NCI-H1105 treated with DMSO at 0.1 percent for 48 hours (cell line): ENCODE measurements at places on chromosomes 13 and 19.

GRCh38 chr19:40091205-40092129, 724 bp upstream of the ZNF780A start:
- no peak for DNase-seq

- no peak for DNase-seq
These were observed 17.9 kb upstream of the LILRB1 start for GRCh38 chr19:54612428-54612827.

- no peak for DNase-seq
These were observed 78.9 kb downstream of the LNX2 start for GRCh38 chr13:27541386-27541785.

- no peak for DNase-seq
These were observed 28.0 kb downstream of the GGACT start for GRCh38 chr13:100560498-100561157.

- DNase-seq: no peak
These were observed 209.5 kb downstream of the DNAJC15 start for GRCh38 chr13:43232873-43233265.

- DNase-seq: no peak
These were observed 140.6 kb downstream of the SIPA1L3 start for GRCh38 chr19:38047641-38048040.

GRCh38 chr19:6362351-6362801, 1.0 kb downstream of the CLPP start:
- no peak for DNase-seq

- no peak for DNase-seq
These were observed 29.3 kb upstream of the GRTP1 start for GRCh38 chr13:113393226-113393562.

GRCh38 chr19:48877855-48878195, 5.6 kb downstream of the PPP1R15A start:
- DNase-seq: no peak

- no peak for DNase-seq
These were observed 16.4 kb upstream of the KCNN1 start for GRCh38 chr19:17950310-17951156.

- no peak for DNase-seq
These were observed 2.0 kb downstream of the ZNF823 start for GRCh38 chr19:11736696-11737095.

GRCh38 chr19:49983645-49984229, 22.8 kb upstream of the SIGLEC11 start:
- peak; percentile 51 for DNase-seq

DNA sequence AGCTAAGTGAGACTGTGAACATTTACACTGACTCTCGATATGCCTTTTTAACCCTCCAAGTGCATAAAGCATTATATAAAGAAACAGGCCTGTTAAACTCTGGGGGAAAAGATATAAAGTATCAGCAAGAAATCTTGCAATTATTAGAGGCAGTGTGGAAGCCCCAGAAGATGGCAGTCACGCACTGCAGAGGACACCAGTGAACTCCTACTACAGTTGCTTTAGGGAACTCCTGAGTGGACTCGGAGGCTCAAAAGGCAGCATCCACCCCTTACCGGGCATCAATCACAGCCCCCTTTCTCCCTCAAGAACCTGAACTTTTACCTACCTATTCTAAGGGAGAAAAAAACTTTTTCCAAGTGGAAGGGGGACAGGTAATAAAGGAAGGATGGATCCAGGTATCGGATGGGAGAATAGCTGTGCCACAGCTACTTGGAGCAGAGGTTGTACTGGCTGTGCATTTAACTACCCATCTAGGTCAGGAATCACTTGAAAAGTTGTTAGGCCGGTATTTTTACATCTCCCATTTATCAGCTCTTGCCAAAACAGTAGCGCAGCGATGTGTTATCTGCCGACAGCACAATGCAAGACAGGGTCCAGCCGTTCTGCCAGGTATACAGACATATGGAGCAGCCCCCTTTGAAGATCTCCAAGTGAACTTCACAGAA, 80.1 kb downstream of the ZNF486 start:
- peak; percentile 31 for DNase-seq

- DNase-seq: no peak
These were observed 13.6 kb upstream of the SLC15A1 start for GRCh38 chr13:98765996-98766519.

- no peak for DNase-seq
These were observed 55.7 kb upstream of the ZNF507 start for GRCh38 chr19:32289566-32290210.

DNA sequence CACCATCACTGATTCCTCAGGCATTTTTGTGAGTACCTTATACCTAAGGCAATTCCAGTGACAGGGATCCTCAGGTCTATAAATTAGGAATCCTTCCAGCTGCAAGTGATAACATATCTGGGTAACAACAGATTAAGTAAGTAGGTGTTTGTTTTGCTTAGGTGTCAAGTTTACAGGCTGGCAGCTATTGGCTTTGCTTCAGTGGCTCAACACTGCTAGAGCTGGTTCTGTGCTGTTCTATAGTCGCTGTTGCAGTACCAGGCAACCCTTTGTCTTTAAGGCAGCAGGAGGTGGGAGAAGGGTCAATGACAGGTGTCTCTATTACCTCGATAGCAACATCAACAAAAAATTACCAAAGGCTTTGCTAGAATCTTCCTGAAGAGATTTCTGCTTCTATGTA, 27.0 kb downstream of the SLC10A2 start:
- no peak for DNase-seq

DNA sequence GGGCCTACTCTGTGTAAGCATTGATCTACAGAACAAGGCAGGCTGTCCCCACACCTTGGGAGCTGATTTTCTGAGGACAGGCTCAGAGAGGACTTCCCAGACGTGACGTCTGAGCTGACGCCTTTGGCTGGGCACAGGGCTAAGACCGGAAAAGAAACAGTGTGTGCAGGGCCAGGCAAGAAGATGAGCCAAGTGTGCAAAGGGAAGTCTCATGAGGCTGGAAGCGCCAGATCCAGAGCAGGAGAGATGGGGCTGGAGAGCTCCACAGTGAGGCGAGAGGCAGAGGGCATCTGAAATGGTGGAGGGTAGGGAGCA, 12.7 kb downstream of the IGLON5 start:
- DNase-seq: no peak

DNA sequence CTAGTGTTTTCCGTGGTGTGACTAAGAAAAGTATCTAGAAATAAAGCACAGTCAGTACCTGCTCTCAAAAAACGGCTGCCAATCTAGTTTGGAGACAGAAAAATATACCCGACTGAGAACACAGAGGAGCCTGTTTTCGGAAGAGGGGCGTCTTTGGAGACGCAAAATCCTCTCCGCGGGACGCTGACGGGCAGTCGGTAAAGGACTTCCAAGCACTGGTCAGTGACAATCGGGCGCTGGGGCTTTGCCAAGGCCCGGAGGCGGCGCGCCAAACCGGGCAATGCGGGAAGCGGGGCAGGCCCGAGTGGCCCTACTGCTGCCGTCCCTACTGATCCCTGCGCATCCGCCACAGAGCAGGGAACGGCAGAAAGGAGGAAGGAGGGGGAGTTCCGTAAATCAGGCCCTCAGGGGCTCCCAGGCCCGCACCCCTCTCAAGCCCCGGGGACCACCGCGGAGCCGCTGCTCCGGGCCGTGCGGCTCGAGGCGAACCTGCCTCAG, 588 bp upstream of the DPY19L3 start:
- peak; percentile 36 for DNase-seq

DNA sequence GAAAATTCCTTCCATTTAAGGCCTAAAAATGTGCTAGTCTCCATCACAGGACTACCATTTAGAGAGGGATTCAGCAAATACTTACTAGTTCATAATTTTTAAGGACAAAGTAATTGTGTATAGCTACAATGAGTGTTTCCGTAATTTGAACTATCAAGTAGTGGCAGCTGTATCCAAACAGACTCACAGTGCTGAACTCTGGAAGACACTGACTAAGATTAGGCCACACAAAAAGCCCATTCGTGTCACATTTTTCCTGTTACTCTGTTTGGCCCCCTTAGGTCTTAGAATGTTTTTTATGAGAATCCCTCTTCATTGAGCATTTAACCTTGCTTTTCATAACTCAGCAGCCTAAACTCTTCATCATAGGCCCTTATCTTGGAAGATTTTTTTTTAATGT, 731.2 kb upstream of the PCDH9 start:
- DNase-seq: no peak

DNA sequence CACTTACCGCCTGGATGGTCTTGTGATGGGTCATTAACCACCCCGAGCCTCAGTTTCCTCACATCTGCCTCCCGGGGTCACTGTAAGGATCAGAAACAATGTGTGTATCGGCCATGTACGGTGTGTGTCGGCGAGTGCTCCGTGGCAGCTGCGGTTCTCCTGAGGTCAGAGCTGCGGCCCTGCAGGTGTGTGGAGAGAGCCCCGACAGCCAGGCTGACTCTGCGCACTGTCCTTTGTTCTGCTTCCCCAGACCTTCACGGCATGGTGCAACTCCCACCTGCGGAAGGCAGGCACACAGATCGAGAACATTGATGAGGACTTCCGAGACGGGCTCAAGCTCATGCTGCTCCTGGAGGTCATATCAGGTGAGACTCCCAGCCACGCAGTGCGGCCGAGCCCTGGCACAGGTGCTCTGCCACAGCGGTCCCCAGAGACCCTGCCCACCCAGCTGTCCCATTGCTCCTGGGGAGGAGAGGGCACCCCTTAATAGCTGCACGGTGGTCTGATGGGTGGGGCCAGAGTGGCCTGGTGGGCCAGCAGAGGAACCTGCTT, 43.8 kb downstream of the CAPN12 start:
- DNase-seq: no peak

GRCh38 chr13:28725046-28725610, 6.4 kb upstream of the SLC46A3 start:
- DNase-seq: no peak

DNA sequence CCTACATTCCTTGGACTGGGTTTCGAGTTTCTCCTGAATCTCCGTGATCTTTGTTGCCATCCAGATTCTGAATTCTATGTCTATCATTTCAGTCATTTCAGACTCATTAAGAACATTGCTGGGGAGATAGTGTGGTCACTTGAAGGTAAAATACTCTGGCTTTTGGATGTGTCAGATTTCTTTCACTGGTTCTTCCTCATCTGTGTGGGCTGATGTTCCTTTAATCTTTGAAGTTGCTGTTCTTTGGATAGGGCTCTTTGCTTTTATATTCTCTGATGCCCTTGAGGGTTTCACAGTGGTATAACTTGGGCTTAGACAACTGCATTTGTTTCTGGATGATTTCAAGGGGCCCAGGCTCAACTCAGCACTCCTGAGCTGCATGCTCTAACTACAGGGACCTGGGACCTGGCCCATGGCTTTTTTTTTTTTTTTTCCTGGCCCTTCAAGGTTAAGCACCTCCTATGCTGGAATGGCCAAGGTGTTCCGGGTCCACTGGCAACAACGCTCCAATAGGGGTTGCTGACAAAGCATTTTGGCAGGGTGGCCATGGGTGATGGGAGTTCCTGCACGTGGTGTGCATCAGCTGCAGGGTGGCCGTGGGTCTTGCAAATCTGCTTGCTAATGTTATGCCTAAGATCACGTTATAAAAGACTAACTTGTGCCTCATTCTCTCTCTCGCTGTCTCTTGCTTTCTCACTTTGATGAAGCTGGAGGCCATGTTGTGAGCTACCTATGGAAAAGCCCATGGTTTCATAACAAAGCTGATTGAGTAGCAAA, 5.9 kb upstream of the SIGLEC7 start:
- DNase-seq: no peak

GRCh38 chr19:35882114-35882832, 13.9 kb downstream of the APLP1 start:
- DNase-seq: peak; percentile 48

- no peak for DNase-seq
These were observed 134.0 kb downstream of the USP12 start for GRCh38 chr13:27037571-27037970.

DNA sequence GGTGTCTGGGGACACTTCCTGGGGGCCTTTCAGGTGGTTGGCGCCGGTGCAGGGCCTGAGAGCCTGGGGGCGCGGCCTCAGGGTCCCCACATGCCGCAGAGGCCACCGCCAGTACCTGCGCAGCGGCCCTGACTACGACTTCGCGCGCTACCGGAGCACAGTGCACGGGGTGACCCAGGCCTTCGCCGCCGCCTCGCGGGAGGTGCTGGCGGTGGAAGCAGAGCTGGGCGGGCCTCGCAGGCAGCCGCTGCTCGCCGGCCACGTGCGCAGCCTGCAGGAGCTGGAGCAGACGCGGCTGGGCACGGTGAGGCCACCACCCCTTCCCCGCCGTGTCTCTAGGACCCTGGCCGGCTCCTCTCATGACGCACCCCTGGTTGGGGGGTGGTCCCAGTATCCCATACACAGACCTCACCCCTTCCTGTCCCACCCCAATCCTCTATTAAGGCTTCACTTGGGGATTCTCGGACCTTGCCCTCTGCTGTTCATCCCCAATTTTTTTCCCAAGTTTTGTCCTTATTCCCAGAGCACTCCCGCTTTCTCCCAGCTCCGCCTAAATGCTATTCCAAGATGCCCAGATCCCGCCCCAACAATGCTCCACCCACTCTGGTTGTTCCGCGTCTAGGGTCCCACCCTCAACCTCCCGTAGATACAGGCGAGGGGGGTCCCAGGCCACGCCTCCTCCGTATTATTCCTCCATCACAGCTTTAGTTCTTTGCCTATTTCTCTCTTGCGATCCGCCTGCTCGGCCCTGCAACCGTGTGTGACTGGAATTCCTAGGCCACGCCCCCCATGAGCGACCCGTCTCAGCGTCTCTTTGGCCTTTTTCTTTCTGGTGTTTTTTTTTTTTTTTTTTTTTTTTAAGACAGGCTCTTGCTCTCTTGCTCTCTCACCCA, 1.0 kb downstream of the REX1BD start:
- peak; percentile 89 for DNase-seq

- DNase-seq: no peak
These were observed 647 bp upstream of the ELF1 start for GRCh38 chr13:41019578-41020347.

DNA sequence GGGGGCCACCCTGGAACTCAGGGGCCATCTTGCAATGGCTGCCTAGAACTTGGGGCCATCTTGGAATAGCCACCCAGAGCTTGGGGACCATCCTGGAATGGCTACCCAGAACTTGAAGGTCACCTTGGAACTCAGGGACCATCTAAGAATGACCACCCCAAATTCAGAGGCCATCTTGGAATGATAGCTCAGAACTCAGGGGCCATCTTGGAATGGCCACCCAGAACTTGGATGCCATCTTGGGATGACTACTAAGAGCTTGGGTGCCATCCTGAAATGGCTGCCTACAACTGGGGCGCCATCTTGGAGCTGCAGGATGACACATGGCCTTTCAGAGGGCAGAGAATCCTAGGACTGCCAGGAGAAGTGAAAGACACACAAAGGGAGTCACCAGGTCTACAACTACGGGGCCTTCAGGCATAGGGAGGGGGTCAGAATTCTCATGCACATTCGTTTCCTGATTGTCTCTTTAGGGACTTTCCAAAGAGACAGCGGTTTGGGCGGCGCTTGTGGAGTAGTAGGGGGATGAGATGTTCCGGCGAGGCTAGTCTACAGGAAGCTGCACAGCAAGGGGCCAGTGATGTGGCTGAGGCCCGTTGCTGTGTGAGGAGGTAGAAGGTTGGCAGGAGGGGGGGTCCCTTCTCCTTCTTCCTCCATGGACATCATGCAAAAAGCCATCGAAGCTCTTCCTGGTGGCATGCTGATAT, 125.0 kb downstream of the IER2 start:
- no peak for DNase-seq

GRCh38 chr13:103066079-103066780, at the start of gene SLC10A2:
Gene SLC10A2 (minus strand): TSS chr13:103066417. CDS start chr13:103066249, 168 bp downstream.
- DNase-seq: no peak
